ENCODE measurements at places on chromosomes 5 and 9. TPM values are rescaled to one million over a fixed set of nuclear protein-coding genes. Genes with fewer than 3 reads are reported as not detected.

The FGF10 gene
- total RNA-seq = not detected

DNA sequence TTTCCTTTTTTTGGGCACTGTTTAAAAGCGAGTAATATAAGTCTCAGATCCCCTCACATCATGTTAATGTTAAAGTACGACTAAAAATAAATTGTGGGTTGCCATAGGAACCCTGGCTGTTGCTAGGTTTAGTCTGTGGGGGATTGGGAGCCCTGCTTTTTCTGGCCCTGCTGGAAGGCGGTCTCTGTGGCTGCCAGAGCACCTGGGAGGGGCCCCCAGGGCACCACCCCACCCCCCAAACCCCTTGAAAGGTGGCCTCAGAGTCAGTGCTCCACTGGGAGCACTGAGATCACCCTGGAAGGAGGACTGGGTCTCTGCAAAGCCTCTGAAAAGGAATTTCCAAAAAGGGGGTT lies 66.2 kb upstream of the NEURL1B start:
- no peak for DNase-seq

GRCh38 chr5:13975246-13975645 lies 30.8 kb upstream of the DNAH5 start:
- DNase-seq = no peak

The DNLZ gene
- total RNA-seq = 25.2 TPM

- DNase-seq = no peak
Measured at GRCh38 chr9:14424289-14424688, 110.3 kb upstream of the NFIB start.

The DNAI1 gene
- total RNA-seq = not detected

The IL4 gene
- total RNA-seq = not detected

DNA sequence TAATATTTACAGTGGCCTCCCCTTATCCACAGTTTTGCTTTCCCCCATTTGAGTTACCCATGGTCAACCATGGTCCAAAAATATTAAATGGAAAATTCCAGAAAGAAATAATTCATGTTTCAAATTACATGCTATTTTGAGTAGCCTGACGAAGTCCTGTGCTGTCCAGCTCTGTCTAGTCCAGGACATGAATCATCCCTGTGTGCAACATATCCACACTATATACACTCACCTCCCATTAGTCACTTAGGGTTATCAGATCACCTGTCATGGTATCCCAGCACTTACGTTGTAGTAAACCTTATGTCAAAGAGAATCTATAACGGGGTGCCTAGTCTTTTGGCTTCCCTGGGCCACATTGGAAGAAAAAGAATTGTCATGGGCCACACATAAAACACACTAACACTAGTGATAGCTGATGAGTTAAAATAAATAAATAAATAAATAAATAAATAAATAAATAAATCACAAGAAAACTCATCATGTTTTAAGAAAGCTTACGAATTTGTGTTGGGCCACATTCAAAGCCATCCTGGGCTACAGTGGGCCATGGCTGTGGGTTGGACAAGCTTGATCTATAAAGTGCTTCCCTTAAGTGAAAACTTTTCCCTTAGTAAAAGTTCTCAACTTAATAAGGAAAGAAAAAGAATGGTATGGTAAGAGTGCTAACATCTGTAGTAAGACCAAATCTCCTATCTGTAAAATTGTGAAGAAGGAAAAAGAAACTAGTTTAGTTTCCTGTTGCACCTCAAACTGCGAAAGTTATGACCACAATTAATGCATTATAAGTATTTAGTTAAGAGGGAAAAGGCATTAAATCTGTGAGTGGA lies 15.9 kb upstream of the OMD start:
- peak; percentile 57 for DNase-seq

The SLC27A6 gene
- 6.9 TPM for total RNA-seq

GRCh38 chr5:11672385-11673085 lies 231.7 kb downstream of the CTNND2 start:
- no peak for DNase-seq

The FGFR4 gene
- total RNA-seq = 5.5 TPM

The DBH gene
- not detected for total RNA-seq

DNA sequence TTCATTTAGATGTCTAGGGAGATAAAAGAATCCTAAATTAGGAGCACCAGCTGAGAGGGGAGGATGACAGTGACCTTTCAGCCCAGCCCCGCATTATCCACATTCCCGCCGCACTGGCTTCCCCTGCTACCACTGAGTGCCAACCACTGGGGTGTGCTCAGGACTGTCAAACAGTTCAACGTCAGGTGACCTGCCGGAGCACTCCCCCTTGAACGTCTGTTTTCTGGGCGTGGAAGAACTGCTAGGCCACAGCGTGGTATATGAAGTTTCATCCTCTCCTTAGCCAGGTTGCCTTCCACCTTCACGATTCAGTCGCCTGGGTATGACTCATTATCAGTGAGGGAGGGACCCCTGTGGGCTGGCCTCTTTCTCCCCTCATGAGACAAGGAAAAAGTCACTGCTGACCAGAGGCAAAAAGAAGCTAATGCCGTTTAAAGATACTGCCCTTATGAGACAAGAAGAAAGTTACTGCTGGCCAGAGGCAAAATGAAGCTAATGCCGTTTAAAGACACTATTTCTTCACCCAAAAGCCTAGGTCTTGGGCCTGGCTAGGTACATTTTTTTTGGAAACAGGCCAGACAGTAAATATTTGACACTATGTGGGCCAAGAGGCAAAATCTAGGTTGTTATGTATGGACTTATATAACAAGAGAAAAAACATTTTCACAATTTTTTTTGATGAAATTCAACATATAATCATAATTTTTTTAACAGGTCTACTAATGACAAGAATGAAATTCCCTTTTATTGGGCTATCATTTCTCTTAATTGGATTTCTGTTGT lies 4.6 kb downstream of the NMRK1 start:
- no peak for DNase-seq

- DNase-seq = peak; percentile 95
Measured at GRCh38 chr9:128098297-128099230, 29.0 kb downstream of the PTGES2 start.

The TNIP1 gene
- 133 TPM for total RNA-seq

DNA sequence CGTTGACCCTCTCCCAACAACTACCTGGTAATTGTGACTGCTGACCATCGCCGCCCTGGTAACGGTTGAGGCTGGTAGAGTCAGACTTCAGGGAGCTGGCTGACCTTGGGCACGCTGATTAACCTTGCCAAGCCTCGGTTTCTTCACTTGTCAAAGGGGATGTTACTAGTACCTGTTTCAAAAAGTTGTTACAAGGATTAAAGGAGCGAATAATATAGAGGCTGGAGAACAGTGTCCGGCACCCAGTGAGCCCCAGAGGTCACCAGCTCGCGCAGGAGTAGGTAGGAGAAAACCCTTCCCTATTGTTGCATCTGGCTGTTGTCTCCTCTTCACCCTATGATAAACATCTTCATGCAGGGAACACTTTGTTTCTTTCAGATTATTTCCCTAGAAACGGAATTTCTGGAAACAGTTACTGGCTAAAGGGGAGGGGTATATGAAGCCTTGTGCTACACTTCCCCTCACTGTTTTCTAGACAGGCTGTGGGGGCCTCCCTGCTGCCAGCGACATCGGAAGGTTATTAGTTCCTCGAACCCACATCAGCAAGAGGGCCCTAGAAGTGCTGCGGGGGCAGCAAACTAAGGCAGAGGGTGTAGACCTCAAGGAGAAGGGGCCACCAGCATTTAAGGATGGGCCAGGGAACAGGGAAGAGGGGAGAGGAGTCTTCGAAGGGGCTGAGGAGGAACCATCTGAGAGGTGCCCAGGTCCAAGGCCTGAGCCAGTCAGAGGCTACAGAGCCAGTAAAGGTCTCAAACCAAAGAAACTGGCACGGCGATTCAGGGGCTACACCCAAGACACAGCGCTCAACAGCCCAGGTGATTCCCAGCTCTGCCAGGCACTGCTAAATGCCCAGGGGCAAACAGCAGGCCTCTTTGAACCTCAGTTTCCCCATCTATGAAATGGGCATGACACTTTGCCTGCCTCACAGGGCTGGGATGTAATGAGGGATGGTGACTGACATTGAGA lies 37.6 kb downstream of the HRH2 start:
- DNase-seq = no peak

The DMRT1 gene
- not detected for total RNA-seq

DNA sequence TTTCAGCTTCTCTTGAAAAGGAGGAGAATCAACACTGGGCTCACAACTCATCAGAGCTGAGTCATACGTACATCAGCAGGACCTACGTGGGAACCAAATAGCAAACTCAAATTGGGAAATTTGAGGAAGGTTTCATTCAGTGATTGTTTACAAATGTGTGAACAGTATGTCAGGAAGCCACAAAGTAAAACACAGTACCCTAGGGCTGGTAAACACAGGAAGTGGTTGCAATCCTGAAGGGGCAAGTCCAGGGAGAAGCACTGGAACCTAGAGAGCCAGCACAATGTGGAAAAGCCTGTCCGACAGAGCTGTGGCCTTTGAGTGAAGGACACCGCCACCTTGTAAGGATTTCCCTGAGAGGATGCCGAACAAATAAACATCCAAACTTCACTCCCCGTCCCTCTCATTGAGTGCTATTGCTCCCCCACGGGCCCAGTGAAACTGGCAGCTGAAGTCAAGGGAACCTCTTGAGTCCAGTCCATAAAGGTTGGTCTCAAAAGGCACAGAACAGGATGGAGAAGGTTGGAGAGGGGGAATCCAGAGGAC lies 26.7 kb upstream of the RICTOR start:
- peak; percentile 98 for DNase-seq

DNA sequence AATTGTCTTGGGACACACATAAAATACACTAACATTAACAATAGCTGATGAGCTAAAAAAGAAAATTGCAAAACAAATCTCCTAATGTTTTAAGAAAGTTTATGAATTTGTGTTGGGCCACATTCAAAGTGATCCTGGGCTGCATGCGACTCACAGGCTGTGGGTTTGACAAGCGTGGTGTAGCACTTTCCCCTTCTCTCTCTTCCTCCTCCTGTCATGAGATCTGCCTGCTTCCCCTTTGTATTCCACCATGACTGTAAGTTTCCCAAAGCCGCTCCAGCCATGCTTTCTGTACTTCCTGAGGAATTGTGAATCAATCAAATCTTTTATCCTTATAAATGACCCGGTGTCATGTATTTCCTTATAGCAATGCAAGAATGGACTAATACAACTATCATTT lies 178.0 kb downstream of the TLR4 start:
- DNase-seq = no peak

- DNase-seq = no peak
Measured at GRCh38 chr9:70581955-70582350, 167.5 kb upstream of the KLF9 start.

GRCh38 chr9:111298111-111298510 lies 31.9 kb downstream of the OR2K2 start:
- no peak for DNase-seq

The IGFBPL1 gene
- 0.46 TPM for total RNA-seq

- peak; percentile 90 for DNase-seq
Measured at GRCh38 chr5:6712577-6713273, 507 bp upstream of the TENT4A start.

GRCh38 chr5:72246954-72247442 lies 73.0 kb downstream of the MRPS27 start:
- no peak for DNase-seq

The TRUB2 gene
- total RNA-seq = 24.6 TPM

DNA sequence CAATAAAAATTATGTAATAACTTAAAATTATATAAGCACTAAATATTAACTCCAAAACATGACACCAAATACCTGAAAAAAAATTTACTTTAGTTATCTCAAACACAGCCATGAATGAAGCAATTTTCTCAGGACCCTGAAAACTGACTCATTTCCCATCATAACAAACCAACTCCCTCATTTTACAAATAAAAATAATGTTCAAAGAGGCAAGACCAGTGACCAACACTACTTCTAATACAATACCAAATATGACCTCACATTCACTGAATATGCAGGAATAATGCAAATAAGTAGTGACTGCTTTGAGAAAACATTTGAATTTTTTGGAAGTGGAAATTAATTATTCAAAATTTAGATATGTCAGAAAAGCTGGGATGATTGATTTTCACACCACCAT lies 21.6 kb downstream of the FBLL1 start:
- DNase-seq = no peak

DNA sequence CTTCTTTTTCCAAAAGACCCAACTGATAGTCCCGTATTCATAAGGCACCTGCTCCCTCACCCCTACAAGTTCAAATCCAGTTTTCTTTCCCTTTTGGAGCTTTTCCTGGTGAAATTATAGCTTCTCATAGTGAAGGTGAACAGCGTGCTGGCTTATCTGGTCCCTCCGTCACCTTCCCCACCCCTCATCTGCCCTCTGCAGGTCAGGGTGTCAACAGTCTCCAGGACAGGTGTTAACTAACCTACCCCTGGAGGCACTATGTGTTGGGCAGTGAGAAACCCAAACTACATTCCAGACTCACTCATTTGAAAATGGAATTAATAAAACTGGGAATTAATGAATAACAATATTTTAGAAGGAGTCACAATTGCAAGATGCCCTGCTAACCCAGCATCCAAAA lies 109.0 kb upstream of the TAS2R1 start:
- no peak for DNase-seq

The BTNL3 gene
- not detected for total RNA-seq

DNA sequence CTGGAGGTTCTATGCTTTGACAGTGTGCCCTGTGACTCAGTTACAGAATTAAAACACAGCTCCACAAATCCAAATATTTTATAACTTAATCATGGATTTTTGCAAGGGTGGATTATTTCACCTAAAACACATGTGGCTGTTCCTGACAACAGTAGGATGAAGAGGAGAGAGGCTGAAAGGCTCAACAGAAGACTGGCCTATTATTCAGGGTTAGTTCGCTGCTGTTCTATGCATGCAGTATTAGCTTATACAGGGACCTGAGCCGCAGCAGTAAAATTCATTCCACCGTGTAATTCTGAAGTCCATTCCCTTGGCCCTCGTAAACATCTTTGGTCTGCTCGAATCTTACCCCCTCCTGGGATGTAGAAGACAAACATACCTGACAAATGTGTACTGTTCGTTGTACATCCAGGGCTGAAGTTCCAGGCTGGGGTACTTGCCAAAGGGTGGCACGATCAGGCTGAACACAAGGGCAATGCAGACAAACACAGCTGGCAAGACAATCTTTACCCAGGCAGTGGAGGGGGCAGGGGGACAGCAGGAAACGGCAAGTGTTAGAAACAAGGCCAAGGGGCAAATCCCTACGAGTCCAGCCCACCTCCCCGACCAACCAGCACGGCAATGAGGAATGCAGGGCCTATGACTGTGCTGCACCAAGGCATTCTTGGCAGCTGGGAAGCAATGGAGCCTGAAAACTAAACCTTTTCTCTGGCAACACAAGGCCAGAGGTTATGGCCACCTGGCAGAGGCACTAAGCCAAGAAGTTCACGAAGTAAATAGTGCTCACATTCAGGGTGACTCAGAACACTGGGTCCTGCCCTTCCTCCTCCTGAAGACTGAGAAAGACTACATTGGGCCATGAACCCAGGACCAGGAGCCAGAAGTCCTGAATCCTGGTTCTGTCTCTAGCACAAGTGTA lies 46.8 kb downstream of the NIPSNAP3B start:
- peak; percentile 33 for DNase-seq

DNA sequence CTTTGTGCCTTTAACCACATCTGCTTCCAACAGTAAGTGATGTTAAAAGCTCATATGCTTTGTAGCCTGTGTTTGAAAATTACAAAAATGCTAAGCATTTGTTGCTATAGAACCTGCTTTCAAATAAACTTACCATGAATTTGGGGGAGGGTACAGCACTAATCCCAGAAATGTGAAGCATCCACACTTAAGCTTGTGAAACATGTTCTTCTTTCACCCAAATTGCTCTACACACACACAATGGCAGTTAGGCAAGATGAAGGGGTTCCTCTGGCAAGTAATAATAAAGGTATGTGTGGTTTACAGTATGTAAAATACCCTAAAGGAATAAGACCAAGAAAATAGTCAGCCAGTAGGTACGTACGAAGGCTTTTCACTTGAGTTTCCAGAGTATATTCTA lies 165.6 kb downstream of the SMARCA2 start:
- DNase-seq = peak; percentile 66

- DNase-seq = no peak
Measured at GRCh38 chr9:108181441-108181840, 674.3 kb downstream of the ACTL7B start.

The MLLT3 gene
- total RNA-seq = 16.9 TPM

Measured in foreskin keratinocyte (primary cell).